HCEC 1CT (cell line): ENCODE measurements at places on chromosomes 7 and 10.

DNA sequence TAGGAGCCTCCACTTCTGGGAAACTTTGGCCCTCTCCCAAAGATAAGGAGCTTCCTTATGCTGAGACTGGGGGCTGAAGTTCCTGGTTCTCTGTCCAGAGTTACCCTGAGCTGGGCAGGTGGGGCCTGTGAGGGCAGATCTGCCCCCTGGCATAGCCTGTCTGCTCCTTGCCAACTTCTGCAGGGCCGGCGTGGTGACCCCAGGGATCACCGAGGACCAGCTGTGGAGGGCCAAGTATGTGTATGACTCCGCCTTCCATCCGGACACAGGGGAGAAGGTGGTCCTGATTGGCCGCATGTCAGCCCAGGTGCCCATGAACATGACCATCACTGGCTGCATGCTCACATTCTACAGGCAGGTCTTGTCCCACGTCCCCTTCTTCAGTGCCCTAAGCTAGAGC lies 4.3 kb downstream of the SFXN3 start:
- DNase-seq, result no peak

DNA sequence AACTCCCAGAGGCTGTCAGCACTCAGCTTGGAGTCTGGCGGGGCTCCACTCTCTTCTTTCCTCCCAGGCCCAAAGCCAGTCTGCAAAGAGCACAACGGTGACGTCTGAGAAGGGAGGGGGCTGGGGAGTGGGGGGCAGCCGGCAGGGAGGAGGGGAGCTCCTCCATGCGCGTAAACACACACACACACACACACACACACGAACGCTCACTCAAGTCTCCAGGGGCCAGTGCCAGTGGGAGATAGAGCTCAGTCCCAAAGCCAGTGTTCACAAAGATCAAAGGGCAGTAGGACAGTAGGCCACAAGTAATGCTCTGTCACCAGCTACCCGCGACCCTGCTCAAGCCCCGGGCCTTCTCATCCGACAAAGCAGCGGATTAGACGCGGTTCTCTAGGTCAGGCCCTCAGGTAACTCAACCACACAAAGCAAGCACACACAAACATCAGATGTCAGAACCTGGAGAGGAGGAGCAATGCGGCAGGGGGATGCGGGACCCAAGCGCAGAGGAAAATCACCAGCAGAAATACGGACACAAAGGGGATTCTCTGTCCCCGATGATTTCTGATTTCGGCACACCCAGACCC lies 19.9 kb downstream of the TCAF1 start:
- no peak for DNase-seq

DNA sequence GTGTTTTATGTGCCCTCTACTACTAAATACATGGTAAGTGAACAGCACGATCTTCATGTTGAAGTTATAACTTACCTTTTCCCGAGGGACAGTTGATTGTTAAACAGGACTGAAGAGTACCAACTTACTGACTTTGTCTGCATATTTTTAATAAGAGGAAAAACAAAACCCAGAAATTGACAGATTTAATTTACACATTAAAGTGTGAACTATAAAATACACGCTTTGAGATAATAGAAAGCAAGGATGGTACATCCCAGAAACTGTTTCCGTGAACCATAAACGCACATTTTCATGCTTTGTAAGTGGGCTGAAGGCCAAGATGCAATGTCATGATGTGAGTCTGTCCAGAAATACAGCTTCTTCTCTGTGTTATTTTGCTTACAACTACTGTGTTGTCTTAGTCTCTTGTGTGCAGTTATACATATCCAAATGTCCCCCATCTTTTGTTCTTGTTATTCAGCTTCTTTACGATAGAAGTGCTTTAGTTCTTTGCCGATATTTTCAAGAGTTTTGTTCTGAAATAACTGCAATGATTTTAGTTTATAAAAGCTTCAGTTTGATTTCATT lies 190.1 kb downstream of the MLLT10 start:
- DNase-seq, result no peak

DNA sequence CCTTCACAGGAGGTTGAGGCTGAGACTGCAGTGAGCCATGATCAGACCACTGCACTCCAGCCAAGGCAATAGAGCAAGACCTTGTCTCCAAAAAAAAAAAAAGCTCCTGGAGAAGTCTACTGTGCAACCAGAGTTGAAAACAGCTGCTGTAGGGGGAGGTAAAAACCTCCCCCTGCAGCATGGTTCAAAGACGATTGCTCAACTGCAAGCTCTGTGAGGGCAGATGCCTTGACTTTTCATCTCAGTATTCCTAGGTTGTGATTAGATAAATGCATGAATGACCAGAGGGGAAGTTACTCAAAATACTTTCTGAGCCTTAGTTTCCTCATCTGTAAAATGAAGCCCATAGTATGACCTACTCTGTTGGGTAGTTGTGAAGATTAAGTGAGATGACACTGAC lies 25.0 kb upstream of the PPA1 start:
- DNase-seq, result no peak

DNA sequence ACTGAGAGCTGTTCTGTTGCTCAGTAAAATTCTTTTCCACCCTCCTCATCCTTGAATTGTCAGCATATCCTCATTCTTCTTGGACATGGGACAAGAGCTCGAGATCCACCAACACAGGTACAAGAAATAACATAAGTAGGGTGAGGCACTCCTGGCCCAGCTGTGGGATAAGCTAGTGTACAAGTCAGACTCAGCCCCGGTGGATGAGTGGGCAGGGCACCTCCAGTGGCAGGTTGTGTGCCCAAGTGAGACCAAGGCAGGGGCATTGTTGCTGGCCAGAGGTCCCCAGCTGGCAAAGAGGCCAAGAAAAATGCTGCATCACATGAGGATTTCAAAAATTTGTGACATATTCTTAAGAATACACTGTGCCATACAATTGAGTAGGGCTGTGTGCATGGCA lies 402.0 kb upstream of the ZWINT start:
- DNase-seq, result no peak

GRCh38 chr7:32536585-32536984 lies 41.3 kb downstream of the AVL9 start:
- peak; percentile 71 for DNase-seq

DNA sequence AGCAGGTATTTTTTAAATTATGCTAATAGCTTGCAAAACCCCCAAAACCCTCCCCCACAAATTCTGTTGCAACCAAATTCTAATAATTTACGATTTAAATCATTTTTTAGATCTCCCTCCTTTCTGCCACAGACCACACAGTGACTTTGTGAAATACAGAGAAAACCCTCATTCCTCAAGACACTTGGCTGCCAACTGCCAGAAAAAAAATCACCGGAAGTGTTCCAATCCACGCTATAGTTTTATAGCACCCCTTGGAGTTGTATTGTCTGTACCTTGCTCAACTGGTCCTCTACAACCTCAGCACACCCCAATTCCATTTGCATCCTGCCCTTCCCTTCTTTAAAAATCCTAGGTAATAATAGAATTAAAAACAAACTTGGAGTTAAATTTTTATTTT lies 560.1 kb downstream of the PARD3 start:
- DNase-seq, result no peak

DNA sequence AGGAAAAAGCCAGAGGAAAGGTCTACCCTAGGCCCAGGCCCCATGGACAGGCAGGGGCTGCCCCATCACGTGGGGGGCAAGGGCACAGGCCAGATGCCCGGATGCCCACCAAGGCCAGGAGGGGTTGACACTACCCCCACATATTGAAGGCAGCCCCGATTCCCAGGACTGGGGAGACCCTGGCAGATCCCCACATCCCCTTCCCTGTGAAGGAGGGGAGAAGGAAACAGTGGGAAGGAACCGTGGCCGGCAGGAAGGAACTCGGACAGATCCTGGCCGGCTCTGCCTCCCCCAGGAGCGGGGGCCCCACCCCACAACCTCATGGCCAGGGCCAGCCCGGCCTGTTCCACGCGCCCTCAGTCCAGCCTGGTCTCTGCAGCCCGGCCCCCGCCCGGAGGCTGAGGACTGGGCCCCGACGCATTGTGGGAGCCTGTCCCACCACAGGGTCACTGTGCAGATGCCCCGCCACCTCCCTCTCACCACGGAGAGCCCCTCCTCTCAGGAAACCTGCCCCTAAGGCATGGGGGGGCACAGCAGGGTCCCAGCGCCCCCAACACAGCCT lies 41.3 kb downstream of the PAPOLB start:
- no peak for DNase-seq

DNA sequence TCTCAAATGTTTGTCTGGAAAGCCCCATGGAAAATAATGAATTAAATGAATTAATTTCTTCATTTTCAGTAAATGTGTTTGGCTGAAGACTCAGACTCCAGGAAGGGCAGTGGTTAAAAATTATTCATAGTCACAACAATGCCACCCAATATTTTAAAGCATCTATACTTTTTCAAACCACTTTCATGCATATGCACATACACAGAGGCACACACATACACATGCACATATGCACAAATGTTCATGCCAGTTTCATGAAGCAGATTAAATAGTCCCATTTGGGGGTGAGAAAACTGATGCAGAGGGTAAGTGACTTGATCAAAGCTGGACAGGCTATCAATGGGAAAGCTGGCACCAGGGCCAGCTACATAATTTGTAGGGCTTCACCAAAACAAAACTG lies 1.4 kb upstream of the PLA2G12B start:
- DNase-seq, result no peak

DNA sequence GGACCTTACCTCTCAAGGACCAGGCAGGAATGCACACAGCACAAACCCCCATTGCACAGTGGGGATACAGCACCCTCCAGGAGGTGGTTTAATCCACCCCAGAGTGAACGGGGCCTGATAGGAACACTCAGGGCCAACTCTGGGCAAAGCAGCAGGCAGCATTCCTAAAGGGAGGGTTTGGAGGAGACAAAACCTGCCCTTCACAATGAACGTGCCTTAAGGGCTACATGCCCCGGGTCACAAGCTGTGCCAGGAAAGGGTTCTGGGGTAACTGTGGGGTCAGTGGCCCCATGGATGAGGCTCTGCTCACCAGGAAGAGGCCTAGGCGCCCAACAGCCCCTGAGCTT lies 1.1 kb downstream of the GPRIN2 start:
- DNase-seq, result no peak

- no peak for DNase-seq
Observed at GRCh38 chr7:137691566-137691965, 155.2 kb downstream of the DGKI start.

GRCh38 chr10:129035052-129035827 lies 431.8 kb upstream of the MGMT start:
- no peak for DNase-seq

GRCh38 chr10:130547368-130547767 lies 411.2 kb downstream of the GLRX3 start:
- DNase-seq, result no peak

- DNase-seq, result no peak
Observed at GRCh38 chr7:66187905-66188304, 17.2 kb upstream of the TPST1 start.

DNA sequence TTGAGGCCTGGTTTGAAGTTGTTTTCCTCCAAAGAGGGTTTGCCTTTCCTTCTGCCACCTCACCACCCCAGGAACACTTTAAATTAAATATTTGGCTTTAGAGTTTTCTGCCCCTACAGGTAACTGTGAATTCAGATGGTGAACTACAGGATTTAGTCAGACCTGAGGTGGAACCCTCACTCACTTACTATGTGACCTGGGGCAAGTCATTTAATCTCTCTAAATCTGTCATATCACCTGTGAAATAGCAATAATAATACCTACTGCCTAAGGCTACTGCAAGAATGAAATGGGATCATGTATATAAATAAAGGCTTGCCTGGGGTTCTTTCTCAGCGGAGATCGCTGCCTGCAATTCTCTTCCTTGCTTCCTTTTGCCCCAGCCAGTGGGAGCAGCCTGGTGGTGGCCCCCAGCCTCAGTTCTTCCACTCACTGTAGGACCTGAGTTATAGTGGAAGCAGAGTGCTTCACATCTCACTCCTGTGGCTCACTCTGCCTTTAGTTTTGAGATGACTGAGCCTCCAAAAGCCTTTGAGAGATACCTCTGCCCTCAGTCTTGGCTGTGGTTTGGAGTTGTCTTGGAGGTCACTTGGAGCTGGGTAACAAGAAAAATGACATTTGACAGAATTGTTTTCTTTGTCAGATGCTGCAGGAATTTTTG lies 6.1 kb upstream of the ANKRD2 start:
- no peak for DNase-seq

DNA sequence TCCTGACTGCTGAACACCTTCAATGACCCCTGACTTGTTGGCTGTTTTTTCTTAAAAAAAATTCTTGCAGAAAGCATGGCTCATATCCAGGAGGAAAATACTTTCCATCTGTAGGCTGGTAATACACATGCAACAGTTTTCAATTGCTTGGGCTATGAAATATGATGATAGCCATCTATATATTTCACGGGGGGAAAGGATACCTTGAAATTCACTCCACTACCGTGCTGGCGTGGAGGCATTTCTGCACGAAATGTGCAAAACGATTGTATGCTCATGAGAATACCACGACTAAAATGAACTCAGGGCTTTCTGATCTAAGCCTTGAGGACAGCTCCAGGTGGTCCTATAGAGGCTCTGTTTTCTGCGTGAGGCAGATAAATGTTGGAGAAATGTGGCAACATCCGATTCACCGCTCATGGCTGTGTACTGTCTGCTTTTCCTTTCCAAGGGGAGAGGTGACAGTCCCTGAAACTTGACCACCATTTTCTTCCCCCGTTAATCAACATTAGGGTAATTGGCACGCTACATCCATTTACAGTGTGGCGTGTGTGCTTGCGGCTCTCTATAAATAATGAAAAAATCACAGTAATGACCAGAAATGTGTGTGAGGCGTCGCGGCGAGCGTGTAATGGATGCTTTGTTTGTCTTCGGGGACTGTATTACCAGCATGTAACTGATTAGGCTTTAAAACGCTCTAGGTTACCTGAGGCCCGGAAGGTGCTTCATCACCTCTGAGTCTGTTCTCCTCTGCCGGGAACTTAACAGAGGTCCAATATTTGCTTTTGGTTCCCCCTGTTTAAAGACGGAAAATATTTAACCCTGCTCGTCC lies 12.8 kb upstream of the CARD11 start:
- DNase-seq, result no peak

DNA sequence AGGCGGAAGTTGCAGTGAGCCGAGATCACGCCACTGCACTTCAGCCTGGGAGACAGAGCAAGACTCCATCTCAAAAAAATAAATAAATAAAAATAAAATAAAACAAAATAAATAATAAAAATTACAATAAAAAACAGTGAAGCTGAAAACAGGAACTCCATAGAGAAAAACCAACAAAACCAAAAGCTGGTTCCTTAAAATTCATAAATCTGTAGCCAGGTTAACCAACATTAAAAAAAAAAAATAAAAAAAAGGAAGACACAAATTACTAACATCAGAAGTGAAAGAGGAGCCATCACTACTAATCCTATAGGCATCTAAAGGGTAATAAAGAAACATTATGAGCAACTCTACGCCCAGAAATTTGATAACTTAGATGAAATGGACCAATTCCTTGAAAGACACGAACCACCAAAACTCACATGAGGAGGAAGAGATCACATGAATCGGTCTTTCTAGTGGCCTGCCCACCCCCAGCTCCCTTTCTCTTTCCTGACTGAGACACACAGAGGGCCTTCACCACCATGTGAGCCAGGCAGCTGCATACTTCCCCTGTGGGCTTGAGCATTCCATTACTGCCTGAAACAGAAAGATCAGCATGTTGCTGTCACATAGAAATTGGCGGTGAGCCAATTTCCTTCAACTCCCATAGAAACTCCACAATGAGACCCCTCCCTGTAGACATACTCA lies 208.7 kb downstream of the MAD1L1 start:
- no peak for DNase-seq

GRCh38 chr7:78225534-78225933 lies 427.0 kb downstream of the PHTF2 start:
- DNase-seq, result peak; percentile 69
